ENCODE measurements at places on chromosomes 3 and 15.

- DNase-seq = no peak
Measured at GRCh38 chr3:12229896-12230295, 59.0 kb upstream of the PPARG start.

- DNase-seq = peak; percentile 34
Measured at GRCh38 chr15:78618490-78618934, 2.3 kb downstream of the CHRNA3 start.

GRCh38 chr15:68585574-68586273 is 6.9 kb downstream of the CORO2B start:
- no peak for DNase-seq

- no peak for DNase-seq
Measured at GRCh38 chr3:72034986-72035385, 250.0 kb upstream of the PROK2 start.

DNA sequence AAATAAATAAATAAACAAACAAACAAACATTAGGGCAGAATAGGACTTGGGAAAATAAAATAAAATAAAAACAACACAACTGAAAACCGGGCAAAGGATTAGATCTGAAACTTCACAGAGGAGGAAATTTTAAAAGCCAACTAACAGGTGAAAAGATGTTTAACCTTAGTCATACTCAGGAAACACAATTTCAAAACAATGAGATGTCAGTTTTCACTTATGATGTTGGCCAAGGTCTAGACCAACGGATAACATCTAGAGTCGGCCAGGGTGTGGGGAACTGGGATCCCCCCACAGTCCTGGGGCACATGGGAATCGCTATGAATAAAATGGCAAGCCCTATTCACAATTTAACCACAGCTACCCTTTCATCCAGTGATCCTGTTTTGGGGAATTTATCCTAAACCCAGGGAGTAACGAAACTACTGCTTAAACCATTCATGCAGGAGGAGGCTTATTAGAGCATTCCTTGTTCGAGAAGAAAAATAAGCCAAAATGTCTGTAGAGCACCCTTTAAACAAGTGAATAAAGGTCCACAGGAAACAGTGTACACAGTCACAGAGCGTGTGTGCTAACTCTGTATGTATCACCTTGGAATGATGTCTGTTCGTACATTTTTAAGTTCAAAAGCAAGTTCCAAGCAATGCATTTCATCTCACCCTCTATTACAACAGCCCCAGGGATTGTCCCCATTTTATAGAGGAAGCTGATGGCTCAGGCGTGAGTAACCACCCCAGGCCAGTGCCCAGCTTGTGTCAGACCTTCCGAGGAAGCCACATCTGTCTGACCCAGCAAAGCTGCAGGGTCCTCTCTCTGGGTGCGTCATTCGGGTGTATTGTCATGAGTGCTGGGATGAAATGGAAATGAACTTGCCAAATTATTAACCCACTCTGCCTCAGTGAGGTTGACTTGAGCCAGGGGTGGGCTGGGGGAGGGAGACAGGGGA is 6.3 kb upstream of the ANPEP start:
- DNase-seq = peak; percentile 62

DNA sequence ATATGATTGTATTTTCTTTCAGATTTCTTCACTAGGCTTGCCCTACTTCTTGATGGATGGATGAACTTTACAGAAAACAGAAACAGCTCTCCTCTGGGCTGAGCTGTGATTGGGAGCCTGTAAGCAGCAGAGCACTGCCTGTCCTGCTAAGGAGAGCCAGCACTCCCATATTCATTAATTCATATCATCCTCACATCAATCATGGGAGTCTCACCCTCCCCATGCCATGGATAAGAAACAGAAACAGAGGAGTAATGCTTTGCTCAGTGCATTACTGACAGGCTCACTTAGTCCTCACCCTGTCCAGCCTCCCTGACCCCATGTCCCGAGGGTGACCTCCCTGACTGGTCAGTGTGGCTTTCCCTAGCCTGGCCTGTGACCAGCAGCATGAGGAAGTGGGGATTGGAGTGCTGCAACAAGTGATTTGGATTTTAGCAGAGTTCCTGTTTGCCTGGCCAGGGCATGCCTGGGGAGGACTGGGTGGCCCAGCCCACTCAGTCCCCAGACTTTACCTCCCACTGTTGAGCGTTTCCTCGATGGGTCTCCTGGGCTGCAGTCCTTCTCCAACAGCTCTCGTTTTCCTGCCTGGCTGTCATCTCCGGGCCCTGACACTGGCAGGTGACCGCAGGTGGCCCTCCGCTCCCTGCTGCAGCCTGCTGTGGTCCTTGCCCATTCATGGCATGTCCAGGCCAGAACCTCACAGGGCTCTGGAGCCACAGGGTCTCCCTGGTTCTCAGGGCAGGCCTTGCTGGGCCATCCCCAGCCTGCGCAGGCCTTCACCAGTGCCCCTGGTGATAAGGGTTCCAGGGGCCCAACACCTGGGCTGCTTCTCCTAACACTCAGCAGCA is 1.3 kb upstream of the TMIE start:
- DNase-seq = no peak

DNA sequence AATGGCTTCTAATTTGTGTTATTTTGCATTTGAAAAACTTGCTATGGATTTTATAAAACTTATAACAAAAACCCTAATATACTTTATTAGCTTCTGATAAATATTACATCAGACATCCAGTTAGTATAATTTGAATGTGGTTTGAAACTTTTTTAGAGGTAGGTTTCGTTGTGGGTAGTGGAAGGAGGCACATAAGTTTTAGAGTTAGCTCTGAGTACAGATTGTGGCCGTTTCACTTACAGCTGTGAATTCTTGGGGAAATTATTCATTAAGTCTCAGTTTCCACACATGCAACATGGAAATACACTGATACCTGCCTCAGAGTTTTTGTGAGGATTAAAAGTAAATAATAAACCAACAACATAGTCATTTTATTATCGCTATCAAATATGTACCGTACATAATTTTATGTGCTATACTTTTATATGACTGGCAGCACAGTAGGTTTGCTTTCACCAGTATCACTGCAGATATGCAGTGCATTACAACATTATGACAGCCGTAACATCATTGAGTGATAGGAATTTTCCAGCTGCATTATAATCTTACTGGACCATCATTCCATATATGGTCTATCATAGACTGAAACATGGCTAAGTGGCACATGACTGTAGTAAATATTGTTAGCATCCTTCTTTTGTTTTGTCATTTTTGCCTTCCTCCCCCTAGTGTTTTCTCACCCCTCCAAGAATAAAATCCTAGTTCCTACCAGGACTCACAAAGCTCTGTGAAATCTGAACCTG is 175.6 kb downstream of the AKAP13 start:
- DNase-seq = no peak

- DNase-seq = no peak
Measured at GRCh38 chr3:172709774-172710663, 848 bp downstream of the NCEH1 start.

- DNase-seq = no peak
Measured at GRCh38 chr3:30044515-30044914, 561.9 kb upstream of the TGFBR2 start.

DNA sequence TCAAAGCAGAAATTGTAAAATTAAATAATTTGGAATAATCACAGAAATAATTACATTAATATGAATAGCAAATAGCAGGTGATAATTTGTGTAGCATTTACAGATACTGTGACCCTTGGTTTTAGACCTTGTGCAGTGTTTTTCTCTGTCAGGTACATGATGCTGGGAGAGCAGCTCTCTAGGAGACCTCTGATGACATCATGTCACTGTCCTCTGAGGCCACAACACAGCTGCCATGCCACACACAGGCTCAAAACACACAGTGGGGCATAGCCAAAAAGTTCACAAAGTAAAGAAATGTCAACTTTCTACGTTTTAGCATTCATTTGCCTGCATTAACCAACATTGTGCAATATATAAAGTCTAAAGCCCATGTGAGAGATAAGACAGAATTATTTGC is 71.8 kb upstream of the ZBTB20 start:
- DNase-seq = no peak

GRCh38 chr3:53226142-53226840 is 29.5 kb downstream of the TKT start:
- no peak for DNase-seq

DNA sequence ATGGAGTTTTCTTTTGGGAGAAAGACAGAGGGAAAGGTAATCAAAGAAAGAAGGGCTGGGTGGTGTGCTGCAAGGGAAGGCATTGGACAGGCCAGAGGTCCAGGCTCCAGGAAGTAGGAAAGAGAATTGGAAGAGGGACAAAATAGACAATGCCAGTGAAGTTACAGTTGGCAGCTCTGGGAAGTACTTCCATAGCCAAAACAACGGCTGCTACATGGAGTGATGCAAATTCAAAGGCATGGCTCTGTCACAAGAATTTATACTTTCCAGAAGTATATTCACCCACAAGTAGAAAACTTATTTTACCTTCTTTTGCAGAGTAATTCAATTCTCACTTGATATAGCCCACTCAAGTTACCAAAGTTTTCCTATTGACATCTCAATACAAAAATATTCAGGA is 191.5 kb downstream of the TNIK start:
- no peak for DNase-seq

- DNase-seq = no peak
Measured at GRCh38 chr3:147256739-147257138, 149.6 kb downstream of the ZIC4 start.

DNA sequence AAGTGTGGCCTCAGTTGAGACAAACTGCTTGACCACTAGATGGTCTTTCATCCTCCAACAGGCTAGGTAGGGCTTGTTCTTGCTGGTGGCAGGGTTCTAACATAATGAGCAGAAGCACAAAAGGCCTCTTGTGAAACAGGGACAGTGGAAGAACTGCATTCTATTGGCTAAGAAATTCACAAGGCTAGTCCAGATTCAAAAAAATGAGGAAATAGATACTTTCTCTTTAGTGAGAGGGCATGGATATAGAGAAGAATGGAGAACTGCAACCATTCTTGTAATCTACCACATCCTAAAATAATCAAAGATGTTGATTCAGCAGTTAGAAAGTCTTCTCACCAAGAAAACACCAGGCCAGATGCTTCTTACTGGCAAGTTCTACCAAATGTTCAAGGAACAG is 143.7 kb upstream of the LRIG1 start:
- DNase-seq = no peak

DNA sequence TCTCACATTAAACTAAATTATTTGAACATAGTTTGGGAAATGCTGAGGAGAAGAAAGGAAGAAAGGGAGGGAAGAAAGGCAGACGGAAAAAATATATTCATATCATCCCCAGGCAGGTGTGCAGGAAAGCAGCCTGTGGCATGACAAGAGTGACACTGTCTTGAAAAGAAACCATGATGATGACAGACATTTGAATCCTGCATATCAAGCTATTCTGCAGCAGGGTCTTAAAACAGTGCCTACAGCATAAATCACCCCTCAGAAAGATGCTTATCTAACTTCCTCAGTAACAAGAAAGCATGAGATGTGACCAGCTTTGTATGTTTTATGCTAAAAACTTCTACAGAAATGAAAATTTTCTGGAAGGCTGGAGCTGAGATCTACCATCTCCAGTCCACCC is 144.5 kb upstream of the GRM7 start:
- no peak for DNase-seq

DNA sequence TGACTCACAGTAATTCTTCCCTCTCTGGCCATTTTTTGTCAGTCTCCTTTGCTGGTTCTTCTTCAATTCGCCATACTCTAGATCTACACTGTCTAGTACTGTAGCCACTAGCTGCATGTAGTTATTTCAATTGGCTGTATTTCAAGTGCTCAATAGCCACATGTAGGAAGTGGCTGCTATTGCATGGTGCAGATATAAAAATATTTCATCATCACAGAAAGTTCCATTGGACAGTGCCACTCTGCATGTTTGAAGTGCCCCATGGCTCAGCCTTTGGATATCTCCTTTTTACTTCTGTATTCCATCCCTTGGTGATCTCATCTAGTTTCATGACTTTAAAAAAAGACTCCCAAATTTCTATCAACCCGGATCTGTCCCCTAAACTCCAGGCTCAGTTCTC is 22.1 kb downstream of the PPP2R3A start:
- no peak for DNase-seq

GRCh38 chr3:56918111-56918568 is 116.4 kb upstream of the ARHGEF3 start:
- DNase-seq = no peak

- DNase-seq = no peak
Measured at GRCh38 chr15:31660816-31661215, 334.2 kb downstream of the KLF13 start.

DNA sequence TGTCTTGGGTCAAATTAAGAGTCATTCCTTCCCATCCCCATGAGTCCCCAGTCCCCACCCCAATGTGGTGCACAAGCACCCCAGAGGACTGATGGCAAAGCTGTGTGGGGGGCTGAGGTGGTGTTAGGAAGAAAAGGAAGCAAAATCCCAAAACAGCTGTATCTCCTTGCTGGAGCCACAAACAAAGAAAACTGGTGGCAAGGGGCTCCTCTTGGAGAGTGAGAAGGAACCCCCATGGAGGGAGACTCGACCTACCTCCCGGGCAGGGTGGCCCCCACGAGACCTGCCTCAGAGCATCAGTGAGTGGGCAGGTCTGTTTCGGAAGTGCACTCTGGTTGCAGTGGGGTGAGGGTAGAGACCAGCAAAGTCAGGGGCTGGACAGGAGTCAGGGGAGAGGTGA is 29.2 kb downstream of the PRR23E start:
- DNase-seq = no peak

GRCh38 chr3:64209866-64210621 is 15.2 kb downstream of the PRICKLE2 start:
- DNase-seq = no peak

DNA sequence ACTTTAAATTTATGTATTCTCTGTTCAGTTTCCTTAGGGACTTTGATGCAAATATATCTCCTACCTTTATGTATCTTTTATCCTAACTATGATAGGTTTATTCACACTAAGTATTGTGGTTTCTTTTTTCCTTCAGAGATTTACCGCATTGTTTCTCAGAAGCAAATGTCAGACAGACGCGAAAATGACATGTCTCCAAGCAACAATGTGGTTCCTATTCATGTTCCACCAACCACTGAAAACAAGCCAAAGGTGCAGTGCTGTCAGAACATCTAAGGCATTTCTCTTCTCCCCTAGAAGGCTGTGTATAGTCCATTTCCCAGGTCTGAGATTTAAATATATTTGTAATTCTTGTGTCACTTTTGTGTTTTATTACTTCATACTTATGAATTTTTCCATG is 18.3 kb downstream of the RAB11A start:
- DNase-seq = no peak

GRCh38 chr3:53100818-53101466 is 29.3 kb downstream of the RFT1 start:
- no peak for DNase-seq

GRCh38 chr3:31219131-31219843 is 313.4 kb upstream of the STT3B start:
- DNase-seq = peak; percentile 19

GRCh38 chr3:177831361-177831760 is 634.1 kb upstream of the TBL1XR1 start:
- DNase-seq = no peak

DNA sequence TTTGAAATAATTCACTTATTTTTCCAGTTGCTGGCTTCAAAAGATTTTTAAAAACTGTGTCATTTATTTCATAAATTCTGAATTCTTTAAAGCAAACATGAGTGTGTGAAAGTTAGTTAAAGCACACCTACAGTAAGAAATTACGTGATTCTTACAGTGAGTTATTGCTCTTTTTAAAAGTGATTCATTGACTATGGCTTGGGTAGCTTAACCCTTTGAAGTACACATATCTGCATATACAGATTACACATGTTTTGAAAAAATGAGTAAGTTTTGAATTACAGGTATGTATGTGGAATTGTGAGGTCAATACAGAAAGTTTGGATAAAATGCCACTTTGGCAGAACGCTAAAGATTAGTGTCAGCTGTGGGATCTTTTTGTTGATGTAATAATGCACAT is 64.5 kb upstream of the MBNL1 start:
- no peak for DNase-seq

All from GM04503 (cell line).